ENCODE measurements at places on chromosomes 2 and 18.
A peak's percentile ranks its signal among the peaks of the same experiment; 100 is the strongest.

DNA sequence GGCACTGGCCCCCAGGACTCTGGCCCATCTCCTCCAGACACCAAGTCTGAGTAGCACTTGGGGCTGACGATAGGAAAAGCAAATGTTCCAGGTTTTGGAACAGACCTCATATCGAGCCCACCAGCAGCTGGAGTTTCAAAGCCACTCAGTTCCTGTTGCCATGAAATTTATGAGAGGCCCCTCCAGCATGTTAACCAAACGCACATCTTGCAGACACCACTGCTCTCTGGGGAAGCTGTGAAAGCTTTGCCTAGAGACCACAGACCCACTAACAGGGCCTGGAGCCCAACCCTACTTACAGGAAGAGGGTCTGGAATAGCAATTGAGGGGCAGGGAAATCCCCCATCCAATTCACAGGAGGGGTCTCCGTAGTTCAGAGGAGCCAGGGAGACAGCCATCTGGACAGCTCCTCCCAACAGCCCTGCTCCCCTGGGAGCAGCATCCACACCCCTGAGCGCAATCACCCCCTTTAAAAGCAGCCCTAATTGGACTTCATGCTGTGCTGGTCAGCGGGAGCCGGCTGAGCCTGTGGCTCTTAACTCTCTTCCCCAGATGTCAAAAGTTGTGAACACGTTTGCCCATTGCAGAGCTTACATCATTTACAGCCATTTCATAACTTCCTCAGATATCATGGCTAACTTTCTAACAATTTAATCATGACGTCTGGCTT, 81.3 kb downstream of the TGFA start:
- DNase-seq = no peak

GRCh38 chr2:40369267-40370006, 82.5 kb downstream of the SLC8A1 start:
- DNase-seq = no peak

- no peak for DNase-seq
Observed at GRCh38 chr18:13302457-13303225, 84.1 kb downstream of the LDLRAD4 start.

GRCh38 chr2:22290909-22291473, 1094.0 kb upstream of the KLHL29 start:
- DNase-seq = no peak

- no peak for DNase-seq
Observed at GRCh38 chr2:196182439-196183171, 11.2 kb upstream of the STK17B start.

DNA sequence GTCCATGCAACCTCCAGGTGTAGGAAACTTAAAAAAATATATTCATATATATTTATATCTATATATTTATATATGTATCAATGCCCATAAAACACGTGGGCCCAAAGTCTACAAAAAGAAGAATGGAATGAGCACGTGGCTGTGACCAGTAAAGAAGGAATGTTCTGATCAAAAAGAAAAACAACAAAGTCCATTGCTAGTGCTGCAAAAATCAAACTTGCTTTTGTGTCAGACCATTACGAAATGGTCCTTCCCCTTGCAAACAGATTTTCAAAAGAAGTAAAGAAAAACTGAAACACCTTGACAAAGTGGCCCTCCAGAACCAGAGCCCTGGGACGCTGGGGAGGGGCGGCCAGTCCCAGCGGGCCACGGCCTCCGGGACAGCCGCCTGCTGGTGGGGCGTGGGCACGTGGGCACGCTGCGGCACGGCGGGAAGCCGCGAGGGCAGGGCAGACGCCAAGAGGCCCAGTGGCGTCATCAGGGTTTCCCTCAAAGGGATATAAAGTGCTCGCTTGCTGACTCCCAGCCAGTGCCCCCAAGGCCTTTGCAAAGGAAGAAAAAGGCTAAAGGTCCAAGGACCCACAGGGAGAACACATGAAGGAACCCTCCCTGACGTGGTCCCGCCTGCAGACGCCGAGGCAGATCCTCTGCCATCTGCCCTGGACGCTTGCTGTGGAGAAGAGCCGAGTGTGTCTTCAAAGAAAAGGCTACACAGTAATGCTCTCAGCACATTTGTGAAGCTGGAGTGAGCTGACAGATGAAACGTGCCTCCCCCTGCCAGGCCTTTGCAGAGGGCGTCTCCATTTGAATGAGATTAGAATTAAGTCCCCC, 201.8 kb downstream of the TWIST2 start:
- DNase-seq = no peak

GRCh38 chr2:149747456-149747855, 159.9 kb upstream of the MMADHC start:
- DNase-seq = no peak

GRCh38 chr18:74413836-74414235, 43.3 kb downstream of the DIPK1C start:
- DNase-seq = no peak

DNA sequence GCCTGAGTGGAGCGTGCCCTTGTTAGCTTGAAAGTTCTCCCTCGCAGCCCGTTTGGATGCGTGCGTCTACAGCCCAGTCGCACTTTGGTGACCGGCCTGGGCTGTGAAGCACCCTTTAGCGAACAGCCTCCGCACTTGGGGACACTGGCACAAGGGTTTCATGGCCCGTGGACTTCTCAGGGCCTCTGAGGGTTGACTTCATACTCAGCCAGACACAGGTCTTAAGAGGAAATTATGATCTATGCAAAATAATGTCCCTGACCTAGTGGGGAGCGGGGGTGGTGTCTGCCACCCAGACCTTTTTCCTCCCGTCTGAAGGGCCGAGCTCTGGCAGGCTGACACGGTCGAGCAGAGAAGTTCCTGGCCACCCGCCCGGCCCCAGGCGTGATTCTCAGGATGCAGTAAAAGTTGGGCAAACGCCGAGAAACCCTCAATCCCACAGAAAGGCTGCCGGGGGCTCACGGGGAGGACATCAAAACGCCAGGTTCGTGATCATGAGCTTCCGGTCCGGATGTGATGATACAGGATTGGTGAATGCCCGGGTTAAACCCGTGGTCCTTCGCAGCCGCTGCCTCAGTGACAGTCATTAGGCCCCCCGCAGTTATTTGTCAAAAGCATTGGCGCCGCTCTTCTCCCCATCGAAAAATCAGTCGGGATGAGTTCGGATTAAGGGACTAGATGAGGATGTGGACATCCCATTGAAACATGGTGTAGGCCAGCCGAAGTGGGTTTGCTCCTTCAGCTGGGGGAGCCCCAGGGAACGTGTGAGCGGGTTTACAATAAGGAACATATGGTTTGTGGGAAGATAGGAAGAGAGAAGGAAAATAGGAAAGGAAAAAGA, 3.6 kb upstream of the PAX3 start:
- DNase-seq = no peak

- DNase-seq = no peak
Observed at GRCh38 chr2:195451160-195451559, 205.9 kb upstream of the SLC39A10 start.

GRCh38 chr2:75064691-75065396, 106.4 kb downstream of the POLE4 start:
- peak; percentile 65 for DNase-seq

DNA sequence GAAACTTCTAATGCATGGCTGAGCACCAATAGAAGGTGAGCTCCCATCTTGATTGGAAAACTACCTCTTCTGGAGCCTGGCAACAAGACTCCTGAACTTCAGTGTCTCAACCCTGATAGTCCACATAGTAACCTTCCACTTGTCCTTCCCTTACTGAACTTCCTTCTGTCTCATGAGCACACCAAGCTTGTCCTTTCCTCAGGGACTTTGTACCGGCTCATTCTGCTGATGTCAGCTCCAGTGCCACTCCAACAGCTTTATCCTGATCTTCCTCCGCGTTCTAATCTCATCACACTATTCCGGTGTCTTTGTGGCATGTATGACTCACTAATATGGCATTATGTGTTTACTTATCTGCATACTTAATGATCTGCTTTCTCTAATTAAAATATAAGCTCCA, 862.0 kb upstream of the ID2 start:
- no peak for DNase-seq

DNA sequence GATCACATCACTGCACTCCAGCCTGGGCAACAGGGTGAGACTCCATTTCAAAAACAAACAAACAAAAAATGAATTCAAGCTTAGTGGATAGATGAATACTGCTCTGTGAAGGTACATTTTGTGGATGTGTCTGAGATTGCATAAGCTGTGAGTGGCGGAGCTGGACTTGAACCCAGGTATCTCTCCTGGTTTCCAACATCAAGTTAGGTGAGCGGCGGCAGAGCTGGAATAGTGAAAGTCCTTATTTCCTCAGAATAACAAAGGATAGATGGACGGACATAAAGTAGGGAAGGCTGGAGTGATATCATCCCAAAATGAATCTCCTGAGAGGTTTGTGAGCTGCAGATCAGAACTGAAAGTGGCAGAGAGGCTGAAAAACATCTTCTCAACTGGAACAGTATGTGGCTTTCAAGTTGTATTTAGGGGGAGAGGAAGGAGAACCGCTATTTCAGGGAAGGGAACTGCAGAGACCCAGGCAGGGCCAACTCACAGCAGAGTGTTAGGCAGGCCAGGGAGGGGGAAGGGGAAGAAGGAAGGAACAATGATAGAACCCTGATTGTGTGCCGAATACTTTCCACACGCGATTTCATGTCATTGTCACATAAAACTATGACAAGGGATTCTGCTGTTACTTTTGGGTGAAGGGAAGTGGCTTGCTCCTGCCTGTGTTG, 106.2 kb downstream of the LPIN1 start:
- DNase-seq = no peak

Data from activated CD4-positive, alpha-beta T cell treated with anti-CD3 and anti-CD28 coated beads for 48 hours (primary cell).